ENCODE measurements at places on chromosomes 1 and 21. TPM values are rescaled to one million over a fixed set of nuclear protein-coding genes. Genes with fewer than 3 reads are reported as not detected.

Gene PDXK
- total RNA-seq: 45.2 TPM

Gene AMY1C
- not detected for total RNA-seq

Gene OR10Z1
- not detected for total RNA-seq

Gene IL20
- not detected for total RNA-seq

Gene IL19
- total RNA-seq: not detected

Gene GORAB
- total RNA-seq: 20.0 TPM

Gene VANGL2
- total RNA-seq: 5.5 TPM

Gene SGIP1
- not detected for total RNA-seq

Gene GPR37L1
- not detected for total RNA-seq

GRCh38 chr1:94045465-94046056 is 75.4 kb downstream of the ABCA4 start:
- DNase-seq: no peak

GRCh38 chr1:165313903-165314302 is 42.6 kb downstream of the LMX1A start:
- no peak for DNase-seq

GRCh38 chr1:207977876-207978275 is 67.0 kb upstream of the CD34 start:
- DNase-seq: no peak

DNA sequence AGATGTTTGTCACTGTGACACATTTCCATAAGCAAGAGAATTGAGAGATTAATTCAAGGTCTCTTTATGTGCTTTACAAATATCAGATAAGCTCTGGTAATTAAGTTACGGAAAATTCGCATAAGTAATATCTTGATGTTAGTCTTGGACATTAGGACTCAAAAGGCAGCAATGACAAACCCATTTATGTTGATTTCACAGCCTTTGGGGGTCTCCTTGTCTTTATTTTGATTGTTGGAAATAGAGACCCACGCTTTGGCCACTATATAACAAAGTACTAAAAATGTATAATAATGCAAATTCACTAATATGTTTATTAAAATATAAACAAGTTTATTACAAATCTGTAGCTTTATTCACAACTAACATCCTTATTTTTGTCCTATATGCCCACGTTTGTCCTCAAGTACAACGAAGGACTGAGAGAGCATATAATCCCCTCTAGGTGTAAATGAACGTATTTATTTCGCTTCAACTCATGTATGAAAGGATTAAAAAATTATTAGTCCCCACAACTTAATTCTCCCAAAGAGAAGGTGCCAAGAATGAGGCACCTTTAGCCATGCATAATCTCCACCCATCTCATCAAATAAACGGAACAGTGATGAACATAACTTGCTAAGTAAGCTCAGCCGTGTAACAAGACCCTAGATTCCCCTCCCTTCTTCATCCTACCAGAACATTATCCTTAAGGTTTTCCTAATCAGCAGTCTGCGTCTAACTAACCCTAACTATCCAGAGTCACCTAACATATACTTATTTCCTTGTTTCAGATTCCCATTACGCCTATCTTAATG is 1.6 kb upstream of the LAMC1 start:
- no peak for DNase-seq

DNA sequence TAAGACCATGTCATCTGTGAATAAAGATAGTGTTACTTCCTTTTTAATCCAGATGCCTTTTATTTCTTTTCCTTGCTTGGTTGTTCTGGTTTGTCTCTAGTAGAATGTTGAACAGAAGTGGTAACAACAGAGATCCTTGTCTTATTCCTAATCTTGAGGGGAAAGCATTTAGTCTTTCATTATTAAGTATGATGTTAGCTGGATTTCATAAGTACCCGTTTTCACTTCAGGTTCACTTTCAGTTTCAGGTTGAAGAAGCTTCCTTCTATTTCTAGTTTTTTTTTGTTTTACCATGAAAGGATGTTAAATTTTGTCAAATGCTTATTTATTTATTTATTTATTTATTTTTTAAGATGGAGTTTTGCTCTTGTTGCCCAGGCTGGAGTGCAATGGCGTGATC is 22.3 kb upstream of the AGPAT3 start:
- DNase-seq: no peak

DNA sequence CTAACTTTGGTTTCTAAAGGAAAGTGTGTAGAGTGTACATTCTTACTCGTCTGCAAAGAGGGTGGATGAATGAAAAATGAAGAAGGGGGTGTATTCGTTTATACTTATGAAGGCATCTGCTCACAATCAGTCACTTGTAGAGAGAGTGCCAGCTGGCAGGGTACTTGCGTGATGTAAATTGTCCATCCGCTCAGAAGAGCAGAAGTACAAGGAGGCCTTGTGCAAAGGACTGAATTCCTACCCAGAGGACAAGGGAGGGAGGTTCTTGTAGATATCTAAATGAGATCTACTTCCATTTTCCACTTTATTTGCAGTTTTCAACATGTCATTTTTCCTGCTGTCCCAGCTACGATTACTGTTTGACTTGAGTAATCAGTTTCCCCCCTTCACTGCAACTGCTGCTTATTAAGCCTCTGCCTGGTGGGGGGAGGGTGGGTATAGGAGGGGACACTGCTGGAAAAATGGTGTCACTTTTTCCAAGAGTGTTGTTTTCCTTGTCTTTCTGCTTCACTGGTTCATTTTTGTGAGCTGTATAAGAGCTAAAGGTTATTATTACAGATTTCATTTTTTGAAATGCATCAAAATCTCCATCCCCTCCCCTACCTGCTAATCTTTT is 67.3 kb downstream of the LAMC1 start:
- DNase-seq: no peak

DNA sequence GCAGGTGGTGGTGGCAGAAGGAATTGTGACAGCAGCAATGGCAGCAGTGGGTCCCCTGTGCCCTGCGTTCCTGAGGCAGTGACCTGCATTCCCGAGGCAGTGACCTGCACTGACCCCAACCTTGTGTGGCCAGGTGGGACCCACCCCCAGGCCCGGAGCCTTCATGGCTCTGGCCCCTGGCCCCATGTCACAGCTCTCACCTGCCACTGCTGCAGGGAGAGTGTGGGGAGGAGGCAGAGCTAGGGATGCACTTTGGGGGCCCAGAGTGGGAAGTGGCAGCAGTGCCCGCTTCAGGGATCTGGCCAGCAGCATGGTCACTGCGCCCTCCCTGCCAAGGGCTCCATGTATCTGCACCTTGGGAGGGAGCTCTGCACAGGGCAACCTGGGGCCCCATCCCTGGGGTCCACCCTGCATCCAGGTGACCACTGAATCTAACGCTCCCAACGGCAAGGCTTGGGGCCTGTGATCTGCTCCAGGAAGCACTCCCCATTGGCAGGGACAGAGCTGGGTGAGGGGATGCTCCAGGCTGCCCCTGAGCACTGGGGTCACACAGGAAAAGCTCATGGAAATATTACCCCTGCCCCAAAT is 618.6 kb downstream of the RWDD3 start:
- DNase-seq: no peak

DNA sequence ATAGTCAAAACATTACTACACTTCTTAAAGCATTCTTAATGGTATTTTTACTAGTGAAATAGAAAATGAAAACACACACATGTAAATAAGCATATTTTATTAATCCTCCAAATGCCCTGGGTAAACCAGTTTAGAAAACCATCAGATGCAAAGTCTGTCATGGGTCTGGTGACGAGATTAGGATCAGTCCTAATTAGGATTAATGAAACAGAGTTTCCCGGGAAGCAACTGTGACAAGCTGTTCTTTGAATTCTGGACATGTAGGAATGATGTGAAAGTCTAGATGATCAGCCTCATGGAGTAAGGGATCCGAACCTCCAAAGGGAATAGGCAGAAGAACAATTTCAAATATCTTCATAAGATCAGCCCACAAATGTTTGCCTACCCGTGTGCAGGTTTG is 250.2 kb downstream of the KIF26B start:
- no peak for DNase-seq

DNA sequence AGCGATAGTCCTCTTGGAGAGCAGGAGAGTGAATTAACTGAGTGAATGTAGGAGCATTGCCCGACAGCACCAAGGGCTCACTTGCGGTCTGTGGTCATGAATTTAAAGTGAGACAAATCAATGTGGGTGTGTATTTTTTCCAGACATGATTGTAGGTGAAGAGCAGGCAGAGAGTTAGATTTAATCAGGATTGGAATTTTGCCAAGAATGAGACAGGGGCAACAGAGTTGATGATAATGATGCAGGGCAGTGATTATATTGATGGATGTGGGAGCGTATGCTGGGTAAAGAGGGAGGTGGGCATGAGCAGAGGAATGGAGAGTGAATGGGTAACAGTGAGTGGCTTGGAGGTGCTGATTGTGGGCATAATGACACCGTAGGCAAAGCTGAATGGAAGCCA is 20.0 kb upstream of the SYT6 start:
- DNase-seq: no peak

GRCh38 chr1:225830841-225831240 is 20.9 kb downstream of the EPHX1 start:
- no peak for DNase-seq

GRCh38 chr1:223702735-223703667 is 9.3 kb upstream of the CAPN2 start:
- no peak for DNase-seq

DNA sequence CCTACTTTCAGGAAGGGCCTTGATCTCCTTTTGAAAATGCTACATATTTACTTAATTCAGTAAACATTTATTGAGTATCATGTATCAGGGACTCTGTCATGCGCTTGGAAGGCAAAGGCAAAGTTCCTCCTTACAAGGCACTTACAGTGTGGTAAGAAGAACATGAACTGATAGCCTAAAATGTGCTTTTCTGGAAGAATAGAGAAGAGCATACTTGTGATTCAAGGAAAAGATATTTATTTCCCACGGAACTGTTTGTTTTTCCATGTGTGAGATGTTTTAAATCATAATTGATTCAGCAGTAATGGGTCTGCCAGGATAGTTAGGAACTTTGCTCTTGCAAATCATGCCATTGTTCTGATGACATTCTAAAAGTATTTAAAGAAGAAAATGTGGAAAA is 110.1 kb upstream of the ZNHIT6 start:
- no peak for DNase-seq

- DNase-seq: no peak
Observed at GRCh38 chr1:209815931-209816341, 10.0 kb upstream of the IRF6 start.

GRCh38 chr1:186481303-186481888 is 20.5 kb upstream of the PDC start:
- DNase-seq: no peak

DNA sequence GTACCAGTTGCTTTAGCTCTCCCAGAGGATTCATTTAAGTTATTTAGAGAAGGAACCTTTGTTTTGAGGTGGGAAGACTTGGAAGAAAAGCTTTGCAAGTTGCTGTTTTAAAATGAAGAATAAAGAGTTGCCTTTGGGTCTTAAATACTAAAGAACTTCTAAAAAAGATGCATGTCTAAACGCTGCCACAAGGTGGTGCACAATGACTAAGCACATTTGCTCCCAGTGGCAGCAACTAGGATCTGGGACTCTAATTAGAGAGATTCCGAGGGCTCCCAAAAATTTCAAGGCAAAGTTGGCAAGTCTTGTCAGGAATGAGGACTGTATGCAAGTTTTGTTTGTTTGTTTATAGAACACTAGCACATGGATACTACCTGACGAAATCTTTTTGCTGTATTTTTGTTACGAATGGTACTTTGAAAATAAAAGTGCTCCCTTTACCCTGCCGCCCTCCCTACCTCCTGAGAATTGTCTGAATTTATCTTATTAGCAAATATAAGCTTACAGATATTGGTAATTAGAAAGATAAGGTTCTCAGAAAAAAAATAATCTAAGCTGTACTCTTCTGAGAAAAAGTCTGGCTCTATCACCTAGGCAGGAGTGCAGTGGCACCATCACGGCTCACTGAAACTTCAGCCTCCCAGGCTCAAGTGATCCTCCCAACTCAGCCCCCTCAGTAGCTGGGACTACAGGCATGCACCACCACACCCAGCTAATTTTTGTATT is 121.8 kb downstream of the HFM1 start:
- no peak for DNase-seq
